ENCODE measurements at places on chromosomes 7 and 10. TPM values are rescaled to one million over a fixed set of nuclear protein-coding genes. Genes with fewer than 3 reads are reported as not detected.

- DNase-seq = no peak
Observed at GRCh38 chr10:97138174-97138573, 47.6 kb downstream of the SLIT1 start.

DNA sequence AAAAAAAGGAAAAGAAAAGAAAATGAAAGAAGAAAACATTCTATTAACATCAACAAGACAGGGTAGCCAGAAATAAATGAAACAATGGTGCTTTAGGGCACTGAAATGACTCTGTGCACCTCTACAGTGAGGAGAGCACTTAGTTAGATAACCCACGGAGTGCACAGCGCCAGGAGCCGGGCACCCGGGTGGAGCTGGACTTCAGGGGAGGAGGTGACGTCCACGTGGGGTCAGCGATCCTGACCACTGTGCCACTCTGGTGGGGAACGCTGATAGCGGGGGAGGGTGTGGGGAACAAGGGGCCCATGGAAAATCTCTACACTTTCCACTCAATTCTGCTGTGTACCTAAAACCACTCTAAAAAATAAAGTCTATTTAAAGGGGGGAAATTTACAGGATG, 15.7 kb upstream of the CNPY1 start:
- no peak for DNase-seq

DNA sequence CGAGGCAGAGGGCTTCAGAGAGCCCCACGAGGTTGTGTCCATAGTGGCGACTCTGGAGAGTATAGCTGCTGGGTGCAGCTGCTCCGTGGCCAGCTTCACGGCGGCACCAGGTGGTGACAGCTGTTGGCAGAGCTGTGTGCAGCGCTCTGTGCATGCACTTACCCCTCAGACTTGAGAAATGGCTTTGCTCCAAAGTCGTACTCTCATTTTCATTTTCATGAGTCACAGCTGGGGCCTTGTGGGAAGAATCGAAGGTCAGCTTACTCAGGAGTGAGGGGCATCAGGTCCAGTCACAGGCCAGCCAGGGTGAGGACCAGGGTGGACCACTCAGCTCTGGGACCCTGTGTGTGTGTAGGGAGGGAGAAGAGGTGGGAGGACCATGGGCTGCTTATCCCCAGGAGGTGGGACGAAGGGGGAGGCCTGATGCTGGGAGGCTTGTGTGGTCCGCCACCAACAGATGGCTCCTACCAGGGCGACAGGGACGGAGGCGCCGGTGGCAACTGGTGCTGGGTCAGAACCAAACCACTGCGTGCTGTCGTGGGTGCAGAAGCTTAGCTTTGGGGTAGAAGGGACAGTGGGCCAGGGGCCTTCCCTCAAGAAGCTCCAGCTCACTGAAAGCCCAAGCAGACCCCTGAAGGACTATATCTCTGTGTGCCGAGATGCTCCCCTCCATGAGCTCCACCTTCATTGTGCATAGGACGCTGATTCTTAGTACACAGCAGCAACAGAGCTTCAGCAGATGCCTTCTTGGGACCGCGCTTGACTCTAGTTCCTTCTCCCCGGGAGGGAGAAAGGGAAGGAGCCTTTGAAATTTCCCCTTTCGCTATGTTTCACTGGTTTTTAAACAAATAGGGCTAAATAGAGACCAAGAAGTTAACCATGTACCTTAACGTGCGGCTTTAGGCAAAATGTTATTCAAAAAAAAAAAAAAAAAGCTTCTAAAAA, 225.0 kb downstream of the CELF2 start:
- DNase-seq = peak; percentile 33

- no peak for DNase-seq
Observed at GRCh38 chr7:21767300-21767900, 178.3 kb downstream of the CDCA7L start.

Gene ST7
- 22.1 TPM for total RNA-seq

- no peak for DNase-seq
Observed at GRCh38 chr10:36313142-36313541, 671.0 kb upstream of the FZD8 start.

Gene TFR2
- not detected for total RNA-seq

DNA sequence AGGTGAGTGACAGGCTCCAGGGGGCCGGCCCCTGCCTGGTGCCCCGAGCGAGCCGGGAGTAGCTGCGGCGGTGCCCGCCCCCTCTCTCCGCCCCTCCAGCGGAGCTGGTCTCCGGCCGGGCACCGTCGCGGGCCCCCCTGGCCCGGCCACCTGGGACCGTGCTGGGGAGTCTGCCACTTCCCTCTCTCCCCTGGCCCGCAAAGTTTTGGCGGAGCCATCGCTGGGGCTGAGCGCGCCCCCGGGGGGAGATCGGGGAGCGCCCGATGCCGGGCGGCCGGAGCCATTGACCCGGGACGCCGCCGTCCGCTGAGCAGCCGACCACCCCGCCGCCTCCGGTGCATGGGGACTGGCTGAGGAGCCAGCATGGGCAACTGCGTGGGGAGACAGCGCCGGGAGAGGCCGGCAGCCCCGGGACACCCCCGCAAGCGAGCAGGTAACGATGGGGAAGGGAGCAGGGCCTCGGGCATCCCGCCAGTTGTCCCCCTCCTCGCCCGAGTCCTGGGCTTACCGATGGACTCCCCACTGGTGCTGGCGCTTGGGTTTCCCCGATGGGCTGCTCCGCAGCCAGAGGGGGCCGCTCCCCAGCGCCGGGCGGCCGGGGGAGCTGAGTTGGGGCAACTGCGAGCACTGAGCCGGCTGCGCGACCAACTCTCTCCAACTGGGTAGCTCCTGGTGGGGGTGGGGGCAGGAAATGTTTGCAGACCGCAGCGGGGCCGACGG, at the start of gene UBTD1:
Gene UBTD1, plus strand, starts transcription at position 84 of the 720 bp plus-strand sequence. Its CDS starts 280 bp downstream, at position 364.
- peak; percentile 80 for DNase-seq

Gene HOXA7
- total RNA-seq = 1.4 TPM

DNA sequence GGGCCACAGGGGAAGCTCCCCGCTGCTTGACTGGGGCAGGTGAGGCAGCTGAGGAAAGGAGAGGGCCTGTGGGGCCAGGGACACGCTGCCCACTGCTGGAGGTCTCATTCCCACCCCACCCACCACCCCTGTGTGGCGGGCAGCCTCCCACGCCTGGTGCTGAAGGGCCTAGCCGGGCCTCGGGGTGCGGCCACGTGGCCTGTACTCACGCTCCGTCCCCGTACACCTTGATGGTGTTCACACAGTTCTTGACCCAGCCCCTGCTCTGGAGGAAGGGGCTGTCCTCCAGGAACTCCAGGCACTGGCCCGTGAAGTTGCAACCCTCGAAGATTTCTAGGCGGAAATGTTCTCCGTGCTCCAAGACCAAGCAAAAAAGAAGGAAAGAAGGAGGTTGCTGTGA, 4.0 kb downstream of the CRYGN start:
- peak; percentile 23 for DNase-seq

- no peak for DNase-seq
Observed at GRCh38 chr10:8054494-8055407, at the start of gene GATA3. TSS of gene GATA3 (plus strand) at chr10:8054688. CDS start at chr10:8055656, 968 bp downstream.

DNA sequence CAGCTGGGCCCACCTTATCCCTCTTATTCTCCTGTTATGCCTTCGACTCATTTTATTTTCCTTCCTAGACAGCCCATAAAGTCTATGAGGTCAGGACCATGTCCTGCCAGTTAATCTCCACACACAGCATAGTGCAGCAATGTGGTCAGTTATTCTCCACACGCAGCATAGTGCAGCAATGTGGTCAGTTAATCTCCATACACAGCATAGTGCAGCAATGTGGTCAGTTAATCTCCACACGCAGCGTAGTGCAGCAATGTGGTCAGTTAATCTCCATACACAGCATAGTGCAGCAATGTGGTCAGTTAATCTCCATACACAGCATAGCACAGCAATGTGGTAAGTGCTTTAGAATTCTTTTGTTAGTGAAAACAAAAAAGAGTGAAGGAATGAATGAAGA, 77.8 kb downstream of the TEX36 start:
- DNase-seq = no peak

DNA sequence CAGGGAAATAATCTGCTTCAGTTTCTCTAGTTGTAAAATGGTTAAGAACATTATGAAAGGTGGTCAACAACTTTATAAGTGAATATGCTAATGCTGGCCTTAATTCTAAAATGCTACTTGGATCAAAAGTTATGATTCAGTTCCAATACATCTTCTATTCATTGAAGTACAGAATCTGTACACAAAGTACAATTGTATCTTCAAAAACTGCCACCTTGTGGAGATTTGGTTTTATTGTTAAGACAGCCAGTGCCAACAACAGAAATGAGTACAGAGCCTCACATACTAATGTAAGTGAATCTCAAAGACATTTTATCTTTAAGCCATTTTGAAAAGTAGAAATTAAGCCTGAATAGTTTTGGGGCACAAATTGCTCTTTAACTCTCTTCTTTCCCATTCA, 194.0 kb downstream of the CFTR start:
- no peak for DNase-seq

Gene VSTM2A
- total RNA-seq = not detected

DNA sequence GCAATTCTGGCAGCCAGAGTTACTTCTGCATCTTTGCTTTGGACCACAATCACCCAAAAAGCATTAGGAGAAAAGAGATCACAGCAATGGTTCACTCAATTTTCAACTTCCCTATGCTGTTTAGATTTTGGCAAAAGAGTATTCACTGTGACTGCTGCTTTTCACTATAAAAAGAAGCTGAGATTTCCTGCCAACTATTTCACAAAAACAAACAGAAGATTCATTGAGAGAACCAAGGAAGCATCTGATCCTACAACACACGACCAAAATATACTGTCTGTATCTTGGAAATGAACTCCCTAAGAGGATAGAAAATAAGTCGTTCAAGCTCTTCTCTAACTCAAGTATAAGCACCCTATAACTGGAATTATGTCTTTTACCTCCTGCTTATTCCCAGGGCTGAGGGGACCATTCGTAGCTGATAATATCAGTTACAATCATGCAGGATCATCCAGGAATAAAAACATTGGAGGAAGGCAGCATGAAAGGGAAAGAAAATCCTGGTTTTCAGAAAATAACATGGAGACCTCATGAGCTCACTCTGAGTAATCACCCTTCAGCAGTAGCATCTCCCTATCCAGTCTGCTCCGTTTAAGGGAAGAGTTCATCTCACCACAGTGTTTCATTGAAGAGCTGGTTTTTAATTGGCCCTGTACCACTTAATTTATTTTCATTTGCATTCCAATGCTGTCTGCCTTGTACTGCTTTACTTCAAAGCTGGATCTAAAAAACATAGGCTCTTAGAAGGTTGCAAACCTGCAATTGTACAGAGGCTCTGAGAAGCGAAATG, 256.2 kb downstream of the PAXIP1 start:
- no peak for DNase-seq

Gene GOLGA7B
- total RNA-seq = 0.05 TPM

DNA sequence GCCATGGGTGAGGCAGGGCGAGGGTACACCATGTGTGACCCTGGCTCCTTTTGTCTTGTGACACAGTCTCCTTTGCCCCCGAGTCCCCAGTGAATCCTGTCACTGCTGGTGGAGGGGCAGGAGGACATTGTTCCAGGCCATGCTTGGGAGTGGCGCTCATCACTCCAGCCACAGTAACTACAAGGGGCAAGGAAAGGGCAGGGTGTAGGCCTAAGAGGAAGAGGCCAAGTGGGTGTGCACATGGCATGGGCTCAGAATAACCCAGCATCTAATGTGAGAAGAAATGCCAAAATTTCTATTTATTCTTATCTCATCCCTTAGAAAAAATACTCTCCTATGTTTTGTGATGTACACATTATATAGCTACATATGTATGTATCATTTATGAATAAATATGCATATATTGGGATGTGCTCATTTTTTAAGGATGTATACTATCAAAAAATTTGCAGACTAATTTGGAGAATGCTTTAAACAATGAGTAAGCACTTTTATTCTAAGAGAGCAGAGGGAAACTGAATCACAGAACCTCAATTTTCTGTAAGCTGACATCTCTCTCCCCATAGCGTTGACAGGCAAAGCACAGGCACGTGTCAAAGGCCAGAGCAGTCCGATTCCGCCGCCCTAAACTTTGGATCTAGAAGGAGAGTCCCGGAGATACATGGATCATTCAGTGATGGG, 36.9 kb downstream of the RNF32 start:
- no peak for DNase-seq

DNA sequence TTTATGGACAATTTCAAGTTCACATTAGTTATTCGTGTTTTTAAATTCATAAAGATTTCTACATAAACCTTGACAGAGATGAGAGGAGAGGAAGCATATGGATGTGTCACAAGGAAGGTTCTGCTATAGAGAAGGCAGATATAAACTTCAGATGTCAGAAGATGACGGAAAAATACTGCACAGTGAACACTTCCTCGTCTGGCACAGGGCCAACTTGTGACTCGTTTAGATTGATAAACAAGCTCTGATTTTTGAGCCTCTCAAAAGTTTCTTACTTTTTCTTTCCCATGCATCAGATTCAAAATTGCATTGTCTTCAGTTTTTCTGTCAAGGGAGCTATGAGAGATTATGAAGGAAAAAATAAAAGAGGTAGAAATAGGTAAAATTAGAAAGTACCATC, 156.4 kb upstream of the MINDY3 start:
- DNase-seq = no peak

Gene EVX1
- not detected for total RNA-seq

- no peak for DNase-seq
Observed at GRCh38 chr7:131011432-131011742, 277.4 kb upstream of the KLF14 start.

Gene SPACDR
- 2.1 TPM for total RNA-seq

- DNase-seq = no peak
Observed at GRCh38 chr7:20735346-20736065, 51.2 kb downstream of the SP8 start.

- DNase-seq = no peak
Observed at GRCh38 chr7:42292991-42293521, 56.0 kb upstream of the GLI3 start.
